Nephron progenitor cell (in vitro differentiated cells): ENCODE measurements at places on chromosomes 11 and 22.

GRCh38 chr11:122253589-122254231, 137.7 kb upstream of the BLID start:
- no peak for DNase-seq

- no peak for DNase-seq
Measured at GRCh38 chr22:50508897-50509296, 873 bp downstream of the NCAPH2 start.

DNA sequence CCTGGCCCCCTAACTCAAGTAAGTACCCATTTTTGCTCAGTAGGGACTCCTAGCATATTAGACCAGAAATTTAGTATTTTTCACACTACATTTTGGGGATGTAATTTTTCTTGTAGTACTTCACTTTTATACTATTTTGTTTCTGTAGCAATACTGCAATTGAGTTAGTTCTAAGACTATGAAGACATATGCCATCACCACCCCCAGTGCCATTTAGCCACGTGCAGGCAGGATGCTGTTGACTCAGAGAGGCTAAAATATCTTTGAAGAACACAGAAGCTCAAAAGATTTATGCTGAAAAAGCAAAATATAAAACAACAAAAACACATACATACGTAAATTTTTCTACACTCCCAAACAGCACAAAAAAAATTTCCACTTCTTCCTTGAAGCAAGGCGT, 29.1 kb upstream of the DLAT start:
- no peak for DNase-seq

DNA sequence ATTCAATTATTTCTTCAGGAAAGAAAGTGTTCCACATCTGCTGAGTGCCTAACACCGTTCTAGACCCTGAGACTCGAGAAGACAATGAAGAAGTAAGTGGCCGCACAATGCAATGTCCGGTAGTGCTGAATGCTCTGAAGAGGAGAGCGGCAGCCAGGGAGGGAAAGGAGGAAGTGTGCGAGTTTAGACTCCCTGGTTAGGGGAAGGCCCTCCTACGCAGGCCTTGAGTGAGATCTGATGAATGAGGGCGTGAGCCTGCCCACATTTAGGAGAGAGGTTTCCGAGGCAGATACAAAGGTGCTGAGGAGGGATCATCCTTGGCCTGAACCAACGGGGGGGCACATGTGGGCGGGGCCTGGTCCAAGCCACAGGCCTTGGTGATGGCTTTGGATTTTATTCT, 558.6 kb downstream of the NTM start:
- peak; percentile 19 for DNase-seq

GRCh38 chr11:78605296-78605695, 30.6 kb upstream of the NARS2 start:
- no peak for DNase-seq

- no peak for DNase-seq
Measured at GRCh38 chr11:2805388-2806056, 80.1 kb downstream of the CDKN1C start.

DNA sequence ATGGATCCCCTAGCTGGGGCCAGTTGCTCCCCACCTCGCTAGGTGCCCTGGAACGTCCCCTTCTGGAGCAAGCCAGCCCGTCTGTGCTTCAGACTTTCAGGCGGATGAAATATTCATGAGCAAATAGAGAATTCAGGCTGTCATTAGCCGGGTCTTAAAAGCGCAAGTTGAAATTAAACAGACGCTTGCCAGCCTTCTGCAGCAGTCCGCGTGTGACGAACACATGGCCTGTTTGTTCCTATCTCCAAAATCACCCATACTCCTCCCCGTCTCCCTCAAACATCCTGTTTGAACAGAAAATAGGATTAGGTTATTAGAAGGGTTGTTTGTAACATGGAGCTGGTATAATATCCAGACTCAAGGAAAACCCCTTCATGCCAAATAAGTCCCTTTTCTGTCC, 38.7 kb downstream of the MYO18B start:
- DNase-seq: no peak

- no peak for DNase-seq
Measured at GRCh38 chr22:42229455-42230149, 40.9 kb downstream of the TCF20 start.

GRCh38 chr11:65859812-65860277, 388 bp upstream of the MUS81 start:
- DNase-seq: no peak

DNA sequence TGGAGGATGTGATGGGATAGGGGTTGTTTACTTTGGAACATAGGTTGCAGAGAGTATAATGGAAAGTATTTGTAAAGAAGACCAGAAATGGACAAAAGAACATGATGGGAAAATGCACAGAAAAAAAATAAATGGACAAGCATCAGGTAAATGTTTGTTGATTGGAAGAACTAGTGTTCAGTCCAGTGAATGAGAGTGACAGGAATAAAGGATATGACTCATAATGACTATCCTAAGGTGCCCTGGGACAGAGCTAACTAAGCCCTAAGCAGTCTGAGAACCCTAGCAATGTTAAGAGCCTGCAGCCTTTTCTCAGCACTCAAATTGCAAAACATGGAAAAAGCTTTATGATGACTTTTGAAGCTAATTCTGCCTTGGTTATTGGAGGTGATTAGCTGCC, 732.8 kb upstream of the ANO5 start:
- no peak for DNase-seq

DNA sequence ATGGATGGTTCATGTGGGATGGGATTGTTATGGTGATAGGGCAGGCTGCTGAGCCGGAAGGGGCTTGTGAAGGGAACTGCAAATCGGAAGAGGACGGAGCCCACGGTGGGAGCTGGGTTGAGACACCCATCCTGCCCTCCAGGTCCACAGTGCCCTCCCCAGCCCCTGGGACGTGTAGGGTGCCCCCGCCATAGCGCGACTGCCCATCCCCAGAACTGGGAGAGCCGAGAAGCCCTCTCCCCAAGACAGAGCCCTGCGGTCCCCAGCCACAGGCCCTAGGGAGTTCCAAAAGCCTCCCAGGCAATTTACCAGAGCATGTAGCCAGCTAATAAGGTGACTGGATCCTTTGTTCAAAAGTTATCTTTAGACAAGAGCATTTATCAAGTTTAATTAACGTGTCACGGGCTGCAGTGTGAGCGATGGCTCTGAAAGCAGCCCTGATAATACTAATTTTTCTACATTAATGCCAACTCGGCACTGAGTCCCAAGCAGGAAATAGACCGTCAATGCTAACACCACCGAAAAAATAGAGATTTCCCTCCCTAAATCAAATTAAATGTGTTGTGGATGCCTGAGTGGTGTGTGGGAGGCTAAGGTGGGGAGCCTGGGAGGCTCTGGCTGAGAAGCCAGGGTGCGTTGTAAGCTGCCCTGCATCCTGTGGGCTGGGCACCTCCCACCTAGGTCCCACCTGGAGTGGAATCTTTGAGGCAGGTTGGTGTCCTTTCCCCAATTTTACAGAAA, 76.8 kb upstream of the RTL6 start:
- DNase-seq: no peak

DNA sequence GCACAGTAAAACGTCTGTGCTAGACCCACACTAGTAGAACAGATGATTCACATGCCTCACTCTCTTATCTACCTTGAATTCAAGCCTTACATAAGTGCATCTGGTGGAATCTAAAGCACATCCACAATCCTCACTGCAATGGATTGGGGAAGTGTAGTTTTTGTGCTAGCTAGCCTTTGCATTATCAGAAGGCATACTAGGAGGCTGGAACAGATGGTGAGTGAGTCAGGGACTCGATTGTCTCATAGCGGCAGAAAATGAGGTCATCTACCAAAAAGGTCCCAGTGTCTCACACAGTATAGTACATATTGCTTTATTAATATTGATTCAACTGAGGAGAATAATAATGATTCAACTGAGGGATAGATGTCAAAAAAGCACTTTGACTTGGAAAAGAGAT, 9.3 kb downstream of the MSANTD4 start:
- no peak for DNase-seq

- DNase-seq: no peak
Measured at GRCh38 chr11:36469881-36470802, 39.9 kb downstream of the TRAF6 start.

DNA sequence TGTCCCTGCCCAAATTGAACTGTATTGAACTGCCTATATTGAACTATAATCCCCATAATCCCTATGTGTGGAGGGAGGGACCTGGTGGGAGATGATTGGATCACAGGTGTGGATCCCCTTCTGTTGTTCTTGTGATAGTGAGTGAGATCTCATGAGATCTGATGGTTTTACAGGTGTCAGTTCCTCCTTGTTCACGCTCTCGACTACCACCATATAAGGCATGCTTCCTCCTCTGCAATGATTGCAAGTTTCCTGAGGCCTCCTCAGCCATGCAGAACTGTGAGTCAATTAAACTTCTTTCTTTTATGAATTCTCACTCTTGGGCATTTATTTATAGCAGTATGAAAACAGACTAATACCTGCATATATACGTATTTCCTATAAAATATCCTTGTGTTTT, 206.5 kb upstream of the PDGFD start:
- DNase-seq: no peak

DNA sequence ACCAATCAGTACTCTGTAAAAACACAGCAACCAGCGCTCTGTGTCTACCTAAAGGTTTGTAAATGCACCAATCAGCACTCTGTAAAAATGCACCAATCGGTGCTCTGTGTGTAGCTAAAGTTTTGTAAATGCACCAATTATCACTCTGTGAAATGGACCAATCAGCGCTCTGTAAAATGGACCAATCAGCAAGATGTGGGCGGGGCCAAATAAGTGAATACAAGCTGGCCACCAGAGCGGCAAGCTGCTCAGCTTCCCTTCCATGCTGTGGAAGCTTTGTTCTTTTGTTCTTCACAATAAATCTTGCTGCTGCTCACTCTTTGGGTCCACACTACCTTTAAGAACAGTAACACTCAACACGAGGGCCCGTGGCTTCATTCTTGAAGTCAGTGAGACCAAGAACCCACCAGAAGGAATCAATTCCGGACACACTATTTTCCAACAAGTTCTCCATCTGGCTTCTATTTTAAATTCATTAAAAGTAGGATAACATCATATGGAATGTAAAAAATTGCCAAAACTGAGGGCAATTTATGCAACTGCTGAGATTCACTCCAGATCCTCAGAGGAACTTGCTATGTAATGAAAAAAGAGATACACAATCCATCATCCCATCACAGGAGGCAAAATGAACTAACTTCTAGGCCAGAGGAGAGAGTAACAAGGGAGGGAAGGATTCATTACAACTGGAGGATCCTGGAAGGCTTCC, 3.1 kb upstream of the PANX1 start:
- DNase-seq: no peak

GRCh38 chr11:34308049-34308912, 49.5 kb downstream of the ABTB2 start:
- no peak for DNase-seq

DNA sequence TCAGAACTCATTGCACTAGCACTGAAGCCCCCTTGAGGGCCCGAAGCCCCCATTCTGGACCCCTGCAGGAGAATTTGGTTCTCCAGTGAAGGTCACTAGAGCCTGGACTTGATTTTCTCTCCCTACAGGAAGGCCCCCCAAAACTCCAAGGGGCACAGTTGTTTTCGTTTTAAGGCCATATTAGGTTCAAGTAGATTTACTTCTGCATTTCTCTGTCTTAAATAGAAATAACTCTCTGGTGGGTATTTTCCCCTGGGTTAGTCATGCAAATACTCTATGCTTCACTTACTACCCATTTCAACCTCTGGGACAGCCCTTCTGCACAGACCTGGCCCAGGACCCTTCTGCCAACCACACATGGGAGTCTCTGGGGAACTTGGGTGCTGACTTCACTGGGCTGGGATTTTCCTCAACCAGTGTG, 41.6 kb downstream of the WEE1 start:
- no peak for DNase-seq

DNA sequence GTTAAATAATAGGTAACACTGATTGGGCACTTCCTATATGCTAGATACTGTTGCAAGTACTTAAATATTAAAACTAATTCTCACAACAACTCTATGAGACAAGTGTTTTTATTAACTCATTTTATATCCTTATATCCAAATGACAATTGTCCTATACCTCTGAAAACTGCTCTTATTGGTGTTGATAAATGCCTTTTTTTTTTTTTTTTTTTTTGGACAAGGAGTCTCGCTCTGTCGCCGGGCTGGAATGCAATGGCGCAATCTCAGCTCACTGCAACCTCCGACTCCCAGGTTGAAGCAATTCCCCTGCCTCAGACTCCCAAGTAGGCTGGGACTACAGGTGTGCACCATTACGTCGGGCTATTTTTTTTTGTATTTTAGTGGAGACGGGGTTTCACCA, 41.6 kb downstream of the MRTFA start:
- peak; percentile 9 for DNase-seq

DNA sequence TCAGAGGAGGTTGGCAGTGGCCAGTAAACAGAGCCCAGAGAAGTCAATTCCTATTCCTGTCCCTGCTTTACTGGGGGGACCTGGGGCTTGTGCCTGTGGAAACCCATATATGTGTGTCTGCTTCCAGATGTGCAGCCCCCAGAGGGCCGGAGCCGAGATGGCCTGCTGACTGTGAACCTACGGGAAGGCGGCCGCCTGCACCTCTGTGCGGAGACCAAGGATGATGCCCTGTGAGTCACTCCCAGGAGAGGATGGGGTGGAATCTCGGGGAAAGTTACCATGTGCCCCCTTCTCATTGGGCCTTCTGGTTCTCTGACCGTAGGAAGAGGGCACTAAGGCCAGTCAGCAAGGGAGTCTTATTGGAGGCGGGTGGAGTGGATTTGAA, 5.3 kb downstream of the PLEKHB1 start:
- no peak for DNase-seq

GRCh38 chr11:57775491-57775890, 13.9 kb downstream of the CTNND1 start:
- DNase-seq: no peak

GRCh38 chr22:32237906-32238305, 17.2 kb downstream of the SLC5A4 start:
- no peak for DNase-seq

DNA sequence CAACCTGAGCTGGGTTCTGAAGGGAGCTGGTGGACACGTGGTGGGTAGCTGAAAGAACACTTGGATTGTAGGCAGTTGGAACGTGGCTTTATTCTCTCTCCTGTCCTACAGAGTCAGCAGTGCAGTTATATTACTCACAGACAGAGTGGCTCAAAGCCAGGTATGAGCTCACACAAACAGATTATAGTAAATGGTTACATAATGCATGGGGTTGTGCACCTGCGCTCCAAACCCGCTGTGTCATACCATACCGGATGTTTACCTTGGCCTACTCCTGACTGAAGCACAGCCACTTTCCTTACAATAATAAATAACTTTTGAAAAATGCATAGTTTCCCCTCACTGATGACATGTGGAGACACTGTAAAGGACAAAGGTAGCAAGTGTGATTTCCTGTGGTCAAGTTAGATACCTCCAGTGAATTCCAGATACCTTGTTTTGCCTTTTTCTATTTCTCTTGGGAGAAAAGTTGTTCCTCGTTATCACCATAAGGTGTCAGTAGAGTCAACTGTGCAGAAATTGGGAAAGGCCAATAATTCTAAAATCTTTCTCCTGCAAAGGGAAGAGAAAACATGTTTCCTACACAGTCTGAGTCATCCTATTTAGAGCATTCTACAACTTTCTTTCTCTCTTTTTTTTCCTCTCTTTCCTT, 13.5 kb downstream of the MS4A6A start:
- DNase-seq: peak; percentile 4

- DNase-seq: no peak
Measured at GRCh38 chr22:19791894-19792293, 31.3 kb downstream of the TBX1 start.
